ENCODE measurements at places on chromosomes 3 and 15.

DNA sequence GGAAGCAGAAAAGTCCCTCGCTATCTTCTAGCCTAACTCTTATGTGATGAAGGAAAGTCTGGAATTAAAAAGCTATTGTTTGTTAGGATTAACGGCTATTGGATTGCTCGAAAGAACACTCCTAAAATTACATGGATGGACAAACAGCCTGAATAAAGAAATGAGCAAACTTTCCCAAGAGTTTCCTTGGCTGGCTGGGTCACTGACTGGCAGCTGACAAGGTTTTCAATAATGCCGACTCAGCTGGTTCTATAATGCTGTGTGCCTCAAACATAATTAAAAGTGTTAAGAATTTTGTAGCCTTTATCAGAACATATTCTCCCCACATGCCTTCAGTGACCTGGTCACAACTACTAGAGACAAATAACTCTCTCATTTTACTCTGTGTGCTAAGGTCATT is 142.9 kb upstream of the ADAMTS9 start:
- no peak for DNase-seq

DNA sequence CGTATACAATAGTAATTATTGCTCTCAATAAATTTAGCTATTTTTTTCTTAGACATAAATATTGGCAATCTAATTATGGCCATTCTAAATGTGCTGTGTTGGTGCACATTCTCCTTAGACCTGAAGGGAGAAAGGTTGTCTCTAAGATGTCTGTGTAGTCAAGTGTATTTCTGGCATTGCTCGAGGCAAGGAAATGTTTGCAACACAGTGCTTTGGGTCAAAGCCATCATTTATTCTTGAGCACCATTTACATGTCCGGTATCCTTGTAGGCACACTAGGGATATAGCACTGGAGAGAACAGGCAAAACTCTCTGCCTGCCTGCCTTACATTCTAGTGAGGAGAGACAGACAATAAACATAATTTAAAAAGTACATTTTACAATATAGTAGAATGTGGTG is 2.6 kb upstream of the PHLDB2 start:
- DNase-seq, result no peak

DNA sequence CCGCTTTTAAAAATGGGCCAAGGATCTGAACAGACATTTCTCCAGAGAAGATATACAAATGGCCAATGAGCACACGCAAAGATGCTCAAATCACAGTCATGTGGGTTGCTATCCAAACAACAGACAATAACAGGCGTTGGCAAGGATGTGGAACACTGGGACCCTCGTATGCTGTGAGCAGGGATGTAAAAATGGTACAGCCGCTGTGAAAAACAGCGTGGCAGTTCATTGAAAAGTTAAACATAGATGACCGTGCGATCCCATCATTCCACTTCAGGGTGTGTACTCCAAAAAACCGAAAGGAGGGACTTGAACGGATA is 6.7 kb upstream of the LRRC15 start:
- no peak for DNase-seq

GRCh38 chr15:64749999-64750657 is 25.3 kb downstream of the RBPMS2 start:
- DNase-seq, result no peak

DNA sequence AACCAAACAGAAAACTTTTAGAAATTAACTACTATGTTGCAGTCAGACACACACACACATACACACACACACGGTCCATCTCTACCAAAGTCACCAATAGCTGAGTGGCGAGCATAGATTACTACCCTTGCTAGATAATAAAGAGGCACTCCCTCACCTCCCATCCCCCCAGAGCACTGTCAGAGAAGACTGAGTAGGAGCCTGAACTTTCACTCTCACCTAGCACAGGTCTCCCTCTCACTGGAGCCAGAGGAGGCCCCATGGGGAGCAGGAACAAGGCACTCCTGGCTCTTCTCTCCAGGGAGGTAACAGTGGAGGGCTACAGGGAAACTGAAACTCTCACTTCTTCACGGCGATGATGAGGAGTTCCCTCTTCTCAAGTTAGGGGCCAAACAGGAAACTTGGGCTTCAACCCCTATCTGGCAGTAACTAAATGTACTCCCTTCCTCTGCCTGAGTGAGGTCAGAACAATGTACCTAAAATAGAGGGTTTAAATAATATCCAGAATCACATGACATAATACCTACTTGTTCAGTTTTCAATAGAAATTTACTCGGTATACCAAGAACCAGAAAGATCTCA is 975.3 kb upstream of the GBE1 start:
- no peak for DNase-seq

GRCh38 chr3:81741216-81741615 is 20.2 kb downstream of the GBE1 start:
- no peak for DNase-seq

GRCh38 chr3:188875413-188875812 is 296.4 kb upstream of the TPRG1 start:
- no peak for DNase-seq

DNA sequence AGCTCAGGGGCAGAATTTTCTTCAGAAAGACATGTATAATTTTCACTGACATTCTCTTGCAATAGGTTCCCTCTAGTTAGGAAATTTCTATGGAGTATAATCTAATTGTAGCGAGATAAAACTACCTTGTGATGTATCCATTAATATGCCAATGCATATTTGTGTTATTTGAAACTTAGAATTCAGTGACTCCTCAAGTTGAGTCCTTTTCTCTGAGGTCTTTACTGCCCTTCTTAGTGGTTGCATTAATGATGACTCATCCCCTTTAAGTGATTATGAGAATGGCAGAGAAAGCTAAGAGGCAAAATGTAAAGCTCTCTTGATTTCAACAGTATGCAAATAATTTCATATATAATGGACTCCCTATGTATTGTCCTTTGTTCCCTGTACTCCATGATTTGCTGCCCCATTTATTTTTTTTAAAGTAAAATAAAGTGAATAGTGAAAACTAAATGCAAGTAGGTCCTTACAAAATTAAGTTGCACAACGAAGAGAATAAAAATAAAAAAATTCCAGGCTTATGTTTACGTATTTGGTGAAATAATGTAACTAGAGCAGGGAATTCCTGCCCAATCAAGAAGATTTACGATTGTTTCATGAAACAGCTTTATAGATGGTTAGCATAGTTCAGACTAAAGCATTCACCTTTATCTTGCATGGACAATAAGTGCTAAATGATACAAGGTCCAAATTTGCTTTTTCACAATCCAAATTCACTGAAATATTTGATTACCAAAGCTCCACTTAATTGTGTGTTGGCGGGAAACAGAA is 78.1 kb downstream of the ZPLD1 start:
- DNase-seq, result no peak

DNA sequence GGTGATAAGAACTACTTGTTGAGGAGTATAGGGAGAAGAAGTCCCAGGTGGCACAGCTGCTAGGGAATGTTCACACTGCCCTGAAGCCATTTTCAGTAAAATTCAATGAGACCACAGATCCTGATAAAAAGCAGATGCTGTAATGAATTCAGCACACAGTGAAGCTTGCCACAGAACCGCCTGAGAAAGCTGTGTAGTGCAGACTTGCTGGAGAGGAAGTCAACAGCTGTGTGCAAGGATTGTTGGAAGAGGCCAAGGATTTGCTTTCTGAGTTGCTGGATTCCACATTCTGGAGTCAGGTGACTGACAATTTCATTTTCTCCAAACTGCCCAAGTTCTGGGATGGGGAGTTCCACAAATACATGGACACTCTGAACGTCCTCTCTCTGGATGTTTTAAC is 70.9 kb downstream of the ANP32A start:
- no peak for DNase-seq

GRCh38 chr15:44550256-44550655 is 13.3 kb downstream of the EIF3J start:
- DNase-seq, result no peak

- no peak for DNase-seq
These were observed 631.5 kb upstream of the NR2F2 start for GRCh38 chr15:95698951-95699350.

- no peak for DNase-seq
These were observed 67.8 kb upstream of the GATA2 start for GRCh38 chr3:128560768-128561167.

DNA sequence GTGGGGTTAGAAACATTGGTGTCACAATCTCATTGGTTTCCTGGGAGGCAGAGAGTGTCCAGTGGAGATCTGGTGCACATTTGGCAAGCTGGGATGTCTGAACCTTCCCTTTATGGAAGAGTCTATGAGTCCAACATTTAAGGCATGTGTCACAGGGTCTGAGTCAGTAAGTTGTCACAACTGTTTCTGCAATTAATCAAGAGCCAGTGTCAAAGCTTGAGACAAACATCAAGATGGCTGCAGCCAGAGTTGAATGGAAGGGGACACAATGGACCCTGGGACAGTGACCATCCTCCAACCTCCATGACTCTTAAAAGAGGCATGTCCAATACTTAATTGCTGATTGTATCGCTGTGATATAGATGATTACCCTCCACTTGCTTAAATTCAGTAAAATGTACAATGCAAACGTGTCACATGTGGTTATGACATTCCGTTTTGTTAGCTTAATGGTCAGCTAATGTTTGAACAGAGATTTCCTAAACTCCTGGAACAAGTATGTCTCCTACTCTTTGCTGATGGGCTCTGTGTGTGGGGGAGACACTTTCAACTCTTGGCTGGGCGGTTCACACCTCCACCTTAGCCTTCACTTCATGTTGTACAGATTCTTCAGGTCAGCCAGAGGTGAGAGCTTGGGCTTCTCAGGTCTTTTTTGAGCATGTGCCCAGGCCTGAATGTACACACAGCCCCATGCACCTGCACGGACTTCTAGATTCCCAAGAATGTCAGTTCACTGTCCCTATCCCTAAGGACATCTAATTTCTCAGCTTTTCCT is 79.9 kb upstream of the PRR23E start:
- no peak for DNase-seq

GRCh38 chr3:197354568-197355001 is 56.2 kb upstream of the DLG1 start:
- no peak for DNase-seq

DNA sequence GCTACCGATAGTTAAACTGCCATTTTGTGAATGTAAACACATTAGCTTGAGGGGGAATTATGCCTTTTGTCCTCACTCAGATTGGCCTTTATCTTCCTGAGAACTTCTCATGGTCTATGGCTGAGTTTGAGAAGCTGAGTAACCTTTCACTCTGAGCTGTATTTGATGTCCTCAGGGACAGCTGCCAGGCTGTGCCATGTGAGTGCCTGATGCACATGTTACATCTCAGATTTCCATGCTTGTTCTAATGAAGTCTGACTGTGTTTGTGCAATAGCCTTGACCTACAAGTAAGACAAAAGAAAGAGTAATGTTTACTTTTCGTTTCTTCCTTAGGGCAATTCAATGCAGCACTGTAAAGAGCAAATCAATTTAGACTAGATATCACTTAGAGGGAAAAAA is 44.1 kb upstream of the ARL6 start:
- DNase-seq, result no peak

GRCh38 chr15:49328941-49329340 is 94.1 kb upstream of the FGF7 start:
- no peak for DNase-seq

DNA sequence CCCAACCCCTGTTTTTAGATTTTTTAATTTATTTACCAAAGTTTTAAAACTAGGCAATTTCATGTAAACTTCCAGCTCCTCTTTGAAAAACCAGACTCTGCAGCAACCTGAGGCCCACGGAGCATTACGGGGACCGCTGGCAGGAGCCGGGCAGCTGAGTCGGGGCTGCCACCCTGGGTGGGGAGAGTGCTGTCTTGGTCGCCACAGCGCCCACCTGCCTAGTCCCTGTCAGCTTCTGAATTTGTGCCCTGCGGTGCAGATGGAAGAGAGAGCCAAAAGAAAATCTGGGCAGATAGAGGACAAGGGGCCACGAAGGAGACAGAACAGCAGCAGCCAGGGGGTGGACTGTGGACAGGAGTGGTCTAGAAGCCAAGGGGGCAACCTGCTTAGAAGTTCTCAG is 34.6 kb downstream of the PXYLP1 start:
- no peak for DNase-seq

DNA sequence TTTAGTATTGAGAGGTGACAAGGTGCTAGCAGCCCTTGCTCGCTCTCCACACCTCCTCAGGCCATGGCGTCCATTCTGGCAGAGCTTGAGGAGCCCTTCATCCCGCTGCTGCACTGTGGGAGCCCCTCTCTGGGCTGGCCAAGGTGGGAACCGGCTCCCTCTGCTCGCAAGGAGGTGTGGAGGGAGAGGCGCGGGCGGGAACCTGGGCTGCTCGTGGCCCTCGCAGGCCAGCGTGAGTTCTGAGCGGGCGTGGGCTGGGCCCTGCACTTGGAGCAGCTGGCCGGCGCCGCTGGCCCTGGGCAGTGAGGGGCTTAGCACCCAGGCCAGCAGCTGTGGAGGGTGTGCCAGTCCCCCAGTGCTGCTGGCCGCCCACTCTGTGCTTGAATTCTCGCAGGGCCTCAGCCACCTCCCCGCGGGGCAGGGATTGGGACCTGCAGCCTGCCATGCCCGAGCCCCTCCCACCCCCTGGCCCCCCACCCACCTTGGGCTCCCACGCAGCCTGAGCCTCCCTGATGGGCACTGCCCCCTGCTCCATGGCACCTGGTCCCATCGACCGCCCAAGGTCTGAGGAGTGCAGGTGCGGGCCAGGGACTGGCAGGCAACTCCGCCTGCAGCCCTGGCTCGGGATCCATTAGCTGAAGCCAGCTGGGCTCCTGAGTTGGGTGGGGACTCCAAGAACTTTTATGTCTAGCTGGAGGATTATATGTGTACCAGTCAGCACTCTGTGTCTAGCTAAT is 785.2 kb downstream of the DIPK2A start:
- no peak for DNase-seq

GRCh38 chr3:83189634-83190033 is 1428.2 kb upstream of the GBE1 start:
- DNase-seq, result no peak

DNA sequence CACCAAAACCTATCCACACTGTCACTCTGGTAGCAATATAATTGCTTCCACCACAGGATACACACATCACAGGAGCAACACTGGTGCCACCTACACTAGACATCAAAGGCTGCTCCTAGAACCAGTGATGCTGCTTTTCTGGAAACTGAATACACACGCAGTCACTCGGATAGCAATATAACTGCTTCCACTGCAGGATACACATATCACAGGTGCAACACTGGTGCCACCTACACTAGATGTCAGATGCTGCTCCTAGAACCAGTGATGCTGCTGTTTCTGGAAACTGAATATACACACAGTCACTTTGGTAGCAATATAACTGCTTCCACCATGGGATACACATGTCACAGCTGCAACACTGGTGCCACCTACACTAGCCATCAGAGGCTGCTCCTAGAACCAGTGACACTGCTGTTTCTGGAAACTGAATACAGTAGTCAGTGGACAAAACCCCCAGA is 6.9 kb upstream of the TNFSF10 start:
- DNase-seq, result no peak

- no peak for DNase-seq
These were observed 63.6 kb downstream of the NIPA2 start for GRCh38 chr15:22902046-22902445.

- DNase-seq, result no peak
These were observed 21.4 kb downstream of the TBC1D2B start for GRCh38 chr15:78055919-78056713.

- no peak for DNase-seq
These were observed 30.3 kb downstream of the TPRG1 start for GRCh38 chr3:189202106-189202505.
